ENCODE measurements at places on chromosomes 5 and 9.

DNA sequence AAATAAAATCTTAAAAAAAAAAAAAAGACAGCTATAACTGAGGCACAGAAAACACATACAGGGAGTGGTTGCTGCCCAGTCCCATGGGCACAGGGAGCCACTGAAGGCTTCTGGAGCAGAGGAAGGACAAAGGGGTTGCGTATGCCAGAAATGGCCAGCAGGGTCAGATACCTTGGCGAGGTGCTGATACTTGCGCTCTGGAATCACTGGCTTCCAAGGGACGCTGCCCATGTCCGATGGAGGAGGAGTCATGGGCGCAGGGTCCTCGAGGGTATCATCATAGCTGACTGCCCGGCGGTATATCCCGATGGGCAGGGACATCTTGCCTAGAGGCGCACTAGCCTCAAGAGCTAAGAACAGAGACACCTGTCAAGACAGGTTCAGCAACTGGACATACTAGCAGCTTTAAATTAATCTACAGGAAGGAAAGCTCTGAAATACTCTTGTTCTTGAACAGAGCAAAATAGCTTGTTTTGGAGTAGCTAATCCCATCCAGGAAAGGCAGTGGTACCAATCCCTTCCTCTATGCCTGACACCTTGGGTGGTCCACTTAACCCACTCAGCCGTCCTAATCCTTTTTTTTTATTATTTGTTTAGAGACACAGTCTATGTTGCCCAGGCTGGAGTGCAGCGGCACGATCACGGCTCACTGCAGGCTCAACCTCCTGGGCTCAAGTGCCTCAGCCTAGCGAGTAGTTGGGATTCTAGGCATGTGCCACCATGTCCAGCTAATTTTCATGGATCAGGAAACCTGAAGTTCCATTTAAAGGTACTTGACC, 6.0 kb downstream of the KIAA1191 start:
- DNase-seq = no peak

DNA sequence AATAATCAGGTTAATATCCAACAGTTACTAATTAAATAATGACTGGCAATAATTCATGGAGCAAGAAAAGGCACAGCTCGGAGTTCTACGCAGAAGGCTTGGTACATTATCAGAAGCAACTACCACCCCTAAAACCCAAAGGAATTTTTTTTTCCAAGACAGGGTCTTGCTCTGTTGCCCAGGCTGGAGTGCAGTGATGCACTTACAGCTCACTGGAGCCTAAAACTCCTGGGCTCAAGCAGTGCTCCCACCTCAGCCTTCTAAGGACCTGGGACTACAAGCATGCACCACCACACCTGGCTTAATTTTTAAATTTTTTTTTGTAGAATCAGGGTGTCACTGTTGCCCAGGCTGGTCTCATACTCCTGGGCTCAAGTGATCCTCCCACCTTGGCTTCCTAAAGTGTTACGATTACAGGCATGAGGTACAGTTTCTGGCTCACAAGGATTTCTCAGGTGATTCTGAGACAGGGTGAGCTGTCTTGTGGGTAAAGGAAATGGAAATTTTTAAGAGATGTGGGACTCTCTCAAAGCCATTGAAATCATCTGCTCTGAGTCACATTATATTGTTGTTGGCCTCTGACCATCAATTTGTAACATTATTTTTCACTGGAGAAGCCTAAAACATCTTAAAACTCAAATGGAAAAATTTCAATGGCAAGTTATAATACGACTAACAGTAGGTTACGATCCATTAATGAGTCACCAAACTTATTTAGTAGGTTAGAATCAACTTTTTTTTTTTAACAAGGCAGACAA, 19.7 kb upstream of the HSDL2 start:
- DNase-seq = no peak

DNA sequence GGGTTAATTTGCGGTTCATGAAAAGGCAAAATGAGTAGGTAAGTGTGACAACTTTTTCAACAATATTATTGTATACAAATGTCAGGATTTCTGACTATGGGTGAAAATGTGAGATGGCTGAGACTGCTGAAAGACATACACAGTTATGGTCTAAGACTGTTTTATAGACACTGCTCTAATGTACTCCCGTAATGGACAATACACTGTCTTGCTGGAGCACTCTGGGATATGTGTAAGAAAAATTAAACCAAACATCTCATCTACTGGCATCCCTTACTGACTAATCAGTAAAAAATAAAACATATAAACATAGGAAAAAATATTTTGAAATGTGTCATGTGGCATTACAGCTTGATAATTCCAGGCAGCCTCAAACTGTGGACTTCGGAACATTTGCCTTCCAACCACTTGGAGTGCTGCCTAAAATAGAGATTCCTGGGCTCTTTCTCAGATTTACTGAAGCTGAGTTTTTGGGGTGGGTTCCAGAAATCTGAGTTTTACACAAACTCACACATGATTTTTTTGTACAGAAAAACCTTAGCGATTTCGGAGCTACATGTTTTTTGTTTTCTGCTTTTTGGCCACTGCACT, 233.9 kb upstream of the TBCA start:
- no peak for DNase-seq

- no peak for DNase-seq
Observed at GRCh38 chr5:169290895-169291294, 10.0 kb downstream of the SLIT3 start.

DNA sequence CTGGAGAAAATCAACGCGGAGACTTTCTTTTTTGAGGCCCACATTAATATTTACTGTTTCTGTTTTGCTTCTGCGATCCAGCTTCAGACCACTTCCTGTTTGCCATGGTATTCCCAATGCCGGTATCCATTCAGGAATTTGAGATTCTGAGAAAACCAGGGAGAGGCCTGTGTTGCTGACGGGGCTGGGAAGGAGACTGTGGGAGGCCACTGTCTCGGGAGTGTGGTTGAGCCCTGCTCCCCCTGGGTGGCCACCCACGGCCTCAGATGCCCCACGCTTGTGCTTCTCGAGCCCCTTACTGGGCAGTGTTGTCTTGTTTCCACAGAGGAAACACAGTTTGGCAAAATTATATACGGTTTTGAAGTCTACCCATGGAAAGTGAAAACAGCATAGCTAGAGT, 403.6 kb upstream of the IRX2 start:
- no peak for DNase-seq

DNA sequence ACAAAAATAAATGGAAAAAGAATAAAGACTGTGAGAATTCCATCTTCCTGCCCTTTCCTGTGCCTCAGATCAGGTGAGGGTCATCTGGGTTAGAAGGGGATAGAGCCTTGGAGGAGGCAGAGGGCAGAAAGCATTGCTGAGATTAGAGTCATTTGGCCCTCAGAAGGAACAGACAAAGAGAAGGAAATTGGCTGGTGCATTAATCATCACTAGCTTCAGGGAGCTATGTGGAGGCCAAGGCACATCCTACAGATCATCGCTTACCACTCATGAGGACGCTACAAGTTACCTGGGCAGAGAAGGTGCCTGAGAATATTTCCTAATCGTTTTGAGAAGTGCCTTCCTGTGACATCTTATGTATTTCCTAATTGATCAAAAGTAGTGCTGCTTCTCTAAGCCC, 74.5 kb downstream of the C7 start:
- DNase-seq = no peak

DNA sequence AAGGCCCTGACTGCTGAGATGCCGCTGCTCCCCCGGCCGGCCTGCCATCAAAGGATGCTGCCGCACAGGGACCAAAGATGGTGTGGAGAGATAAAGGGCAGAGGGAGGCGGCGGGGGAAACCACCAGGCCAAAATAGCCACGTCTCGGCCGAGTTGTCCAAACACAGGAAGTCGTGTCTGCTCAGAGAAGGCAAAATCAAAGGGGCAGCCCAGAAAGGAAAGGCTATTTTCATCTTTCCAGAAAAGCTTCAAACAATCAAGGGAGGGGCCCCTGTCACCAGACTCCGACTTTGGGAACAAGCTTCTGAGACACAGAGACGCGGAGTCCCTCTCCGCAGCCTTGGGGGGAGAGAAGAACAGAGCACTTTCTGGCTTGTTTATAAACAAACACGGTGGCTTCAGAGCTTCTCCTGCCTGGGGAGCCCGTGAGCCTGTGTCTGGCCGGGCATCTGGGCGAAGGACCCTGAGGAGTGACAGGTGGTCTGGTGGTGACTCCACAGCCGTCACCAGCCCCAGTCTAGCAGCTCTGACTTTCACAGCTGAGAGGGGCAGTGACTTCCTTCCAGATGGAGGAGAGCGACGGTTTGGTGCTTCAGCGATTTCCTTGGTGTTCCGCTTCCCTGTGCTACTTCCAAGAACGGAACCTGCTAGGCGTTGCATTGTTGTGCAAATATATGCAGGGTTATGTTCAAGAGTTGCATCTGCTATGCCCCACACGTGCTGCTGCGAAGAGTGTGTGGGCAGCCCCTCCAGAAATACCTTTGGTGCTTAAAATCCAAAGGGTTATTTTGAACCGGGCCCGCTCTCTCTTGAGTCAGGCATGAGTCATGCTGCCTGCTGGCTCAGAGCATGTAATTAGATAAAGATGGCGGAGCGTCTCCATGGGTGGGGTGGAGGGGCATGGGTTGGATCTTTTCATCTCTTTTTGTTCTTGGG, 24.0 kb downstream of the ADAMTSL2 start:
- DNase-seq = peak; percentile 75

DNA sequence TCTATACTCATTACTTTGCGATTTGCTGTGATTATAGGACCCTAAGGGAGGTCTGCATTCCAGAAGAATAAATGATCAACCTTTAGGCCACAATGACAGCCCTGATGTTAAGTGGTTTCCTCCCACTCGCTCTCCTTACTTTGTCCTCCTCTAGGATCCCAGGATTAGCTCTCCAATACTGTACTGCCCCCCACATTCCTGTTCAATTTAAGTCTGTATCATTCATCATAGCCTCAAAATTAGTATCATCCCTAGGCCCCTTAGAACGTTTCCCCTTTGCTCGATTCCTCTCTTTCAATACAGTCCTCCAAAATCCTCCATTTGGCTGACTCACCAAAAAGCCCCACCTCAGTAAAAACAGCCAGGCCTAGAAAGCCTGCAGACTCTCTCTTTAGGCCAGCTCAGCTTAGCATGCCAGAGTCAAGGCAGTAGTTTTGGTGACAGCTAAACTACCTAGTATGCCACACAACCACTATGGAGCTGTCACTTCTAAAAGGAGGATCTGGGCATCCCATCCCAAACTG, 24.4 kb downstream of the RNF145 start:
- peak; percentile 15 for DNase-seq

DNA sequence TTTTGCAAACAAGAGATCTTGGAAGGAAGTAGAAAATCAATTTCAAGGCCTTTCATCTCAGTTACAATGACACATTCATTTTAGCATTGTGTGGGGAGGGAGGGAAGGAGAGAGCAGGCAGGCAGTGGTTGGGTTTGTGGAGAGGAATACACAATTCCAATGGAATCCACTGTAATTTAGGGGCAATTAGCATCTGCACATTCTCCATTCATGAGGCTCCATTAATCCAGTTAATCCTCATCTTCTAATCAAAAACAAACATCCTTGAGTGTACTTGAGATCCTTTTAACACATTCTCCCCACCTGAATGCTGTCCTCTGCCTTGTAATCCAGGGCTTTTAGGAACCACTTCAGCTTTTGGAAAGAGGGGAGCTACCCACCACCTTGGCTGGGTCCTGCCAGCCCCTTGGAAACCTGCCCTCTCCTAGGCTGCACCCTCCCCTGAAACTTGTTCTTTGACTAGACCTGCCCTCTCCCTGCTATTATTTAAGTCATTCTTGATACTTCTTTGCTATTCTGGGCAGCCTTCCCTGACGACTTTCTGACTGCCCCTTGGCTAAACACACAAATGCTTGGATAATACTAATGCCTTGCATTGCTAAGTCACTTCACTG, 271.2 kb downstream of the SLIT3 start:
- no peak for DNase-seq

GRCh38 chr9:129285979-129286772, 108.1 kb upstream of the IER5L start:
- DNase-seq = no peak

GRCh38 chr5:157721159-157721558, 10.1 kb upstream of the THG1L start:
- DNase-seq = no peak

GRCh38 chr9:86974421-86974820, 27.1 kb upstream of the GAS1 start:
- DNase-seq = no peak

DNA sequence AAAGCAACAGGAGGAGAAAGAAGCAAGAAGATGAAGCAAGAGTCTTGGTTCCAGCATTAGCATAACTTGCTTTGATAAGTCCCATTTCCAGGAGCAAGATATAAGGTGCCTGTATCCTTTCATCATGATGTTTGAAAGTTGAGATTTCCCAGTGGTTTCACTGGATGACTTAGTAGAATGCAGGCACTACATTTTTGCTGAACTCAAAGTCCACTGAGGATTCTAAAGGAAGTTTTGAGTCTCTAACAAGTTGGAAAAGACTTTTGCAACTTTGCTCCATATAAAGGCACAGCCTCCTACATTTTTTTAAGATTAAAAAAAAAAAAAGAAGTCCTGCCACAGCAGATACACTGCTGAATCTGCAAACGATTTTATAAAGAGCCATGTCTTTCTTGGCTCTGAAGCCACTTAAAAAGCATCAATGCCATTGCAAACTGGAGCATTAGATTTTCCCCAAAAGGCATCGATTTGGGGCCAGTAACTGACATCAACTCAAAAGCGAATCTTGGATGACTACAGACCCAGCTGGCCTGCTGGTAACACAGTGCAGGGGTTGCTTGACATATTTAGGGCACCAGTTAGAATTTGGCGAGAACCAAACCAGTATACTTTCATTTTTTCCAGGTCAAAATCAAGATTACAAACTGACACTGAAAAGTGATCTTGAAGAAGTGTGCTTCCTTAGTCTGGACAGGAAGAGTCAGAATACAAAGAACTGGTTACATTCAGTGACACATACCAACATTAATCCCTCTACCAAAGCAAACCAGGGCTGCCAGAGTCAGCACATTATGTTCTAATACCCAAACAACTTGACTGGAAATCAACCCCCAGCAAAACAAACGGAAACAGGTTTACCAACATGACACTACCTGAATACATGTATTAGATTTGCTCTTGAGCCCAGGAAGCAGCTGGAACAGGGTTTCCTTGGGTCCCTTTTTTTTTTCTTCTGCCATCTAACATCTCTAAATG, 39.1 kb upstream of the KCNV2 start:
- DNase-seq = no peak

GRCh38 chr9:88391921-88392320, 3.7 kb downstream of the SPIN1 start:
- peak; percentile 41 for DNase-seq

GRCh38 chr5:84961903-84962302, 577.2 kb upstream of the EDIL3 start:
- no peak for DNase-seq

- peak; percentile 53 for DNase-seq
Observed at GRCh38 chr9:124366476-124367220, 48.6 kb downstream of the PSMB7 start.

- no peak for DNase-seq
Observed at GRCh38 chr9:115717298-115717697, 436.3 kb upstream of the PAPPA start.

DNA sequence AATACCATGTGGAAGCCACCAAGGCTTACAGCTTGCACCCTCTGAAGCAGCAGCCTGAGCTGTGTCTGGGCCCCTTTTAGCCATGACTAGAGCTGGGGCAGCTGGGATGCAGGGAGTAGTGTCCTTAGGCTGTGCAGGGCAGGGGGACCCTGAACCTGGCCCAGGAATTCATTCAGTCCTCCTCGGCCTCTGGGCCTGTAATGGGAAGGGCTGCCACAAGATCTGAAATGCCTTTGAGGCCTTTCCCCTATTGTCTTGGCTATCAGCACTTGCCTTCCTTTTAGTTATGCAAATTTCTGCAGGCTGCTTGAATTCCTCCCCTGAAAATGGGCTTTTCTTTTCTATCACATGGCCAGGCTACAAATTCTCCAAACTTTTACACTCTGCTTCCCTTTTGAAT, 9.0 kb downstream of the GPR150 start:
- no peak for DNase-seq

Measured in suppressor macrophage (primary cell).